ENCODE measurements at places on chromosomes 12 and 14.

DNA sequence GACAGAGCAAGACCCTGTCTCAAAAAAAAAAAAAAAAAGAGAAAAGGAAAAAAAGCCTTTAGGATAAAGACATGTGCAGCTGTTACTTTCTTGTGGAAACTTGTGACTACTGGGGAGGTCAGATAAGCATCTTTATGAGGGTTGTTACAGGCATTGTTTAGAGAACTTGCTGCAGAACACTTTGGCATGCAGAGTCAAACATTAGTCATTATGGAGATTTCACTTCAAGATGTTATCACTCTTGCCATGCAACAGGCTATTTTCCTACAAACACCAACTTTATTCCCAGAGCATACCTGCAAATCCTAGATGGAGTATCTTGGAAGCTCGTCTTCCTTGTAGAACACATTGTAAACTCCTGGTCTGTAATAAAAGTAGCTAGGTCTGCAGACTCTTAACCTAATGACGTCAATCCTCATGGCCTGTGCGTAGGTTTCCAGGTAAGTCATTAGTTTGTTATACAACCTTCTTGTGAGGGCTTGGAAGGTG, 36.3 kb upstream of the WDR89 start:
- no peak for DNase-seq

GRCh38 chr14:99875836-99876235, 82.6 kb downstream of the EML1 start:
- no peak for DNase-seq

DNA sequence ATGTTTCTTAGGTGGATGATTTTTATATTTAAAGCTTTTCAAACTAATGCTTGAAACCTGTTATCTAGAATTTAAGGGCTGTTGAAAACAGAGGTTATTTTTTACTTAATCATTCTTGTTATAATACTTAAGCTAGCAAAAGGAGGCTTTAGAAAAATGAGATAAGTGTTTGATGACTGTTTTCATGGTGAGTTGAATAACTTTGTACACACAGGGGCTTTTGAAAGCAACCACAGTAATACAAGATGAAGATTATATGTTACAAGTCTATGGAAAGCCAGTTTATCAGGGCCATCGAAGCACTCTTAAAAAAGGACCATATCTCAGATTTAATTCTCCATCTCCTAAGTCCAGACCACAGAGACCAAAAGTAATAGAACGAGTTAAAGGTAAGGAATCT, 33.3 kb downstream of the KIAA0586 start:
- DNase-seq: no peak

- no peak for DNase-seq
Measured at GRCh38 chr14:55238019-55238680, 33.1 kb upstream of the FBXO34 start.

GRCh38 chr12:51449580-51450246, 25.1 kb downstream of the SLC4A8 start:
- no peak for DNase-seq

DNA sequence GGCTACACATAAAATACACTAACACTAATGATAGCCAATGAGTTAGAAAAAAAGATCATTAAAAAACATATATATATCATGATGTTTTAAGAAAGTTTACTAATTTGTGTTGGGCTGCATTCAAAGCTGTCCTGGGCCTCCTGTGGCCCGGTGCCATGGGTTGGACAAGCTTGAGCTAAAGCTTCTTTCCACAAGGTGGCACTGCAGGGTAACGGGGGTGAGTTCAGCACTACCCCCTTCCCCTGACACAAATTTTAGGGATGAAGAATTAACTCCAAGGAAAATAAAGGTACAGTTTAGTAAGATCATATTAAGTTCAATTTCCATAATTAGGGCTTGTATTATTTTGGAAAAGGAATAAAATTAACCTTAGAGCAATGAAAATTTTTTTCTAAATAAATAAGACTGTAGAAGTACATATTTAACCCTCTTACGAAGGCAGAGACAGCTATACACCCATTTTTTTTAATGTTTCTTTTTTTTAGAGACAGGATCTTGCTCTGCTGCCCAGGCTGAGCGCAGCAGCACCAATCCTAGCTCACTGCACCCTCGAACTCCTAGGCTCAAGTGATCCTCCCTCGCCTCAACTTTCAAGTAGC, 38.9 kb downstream of the PPP1R13B start:
- DNase-seq: peak; percentile 25

DNA sequence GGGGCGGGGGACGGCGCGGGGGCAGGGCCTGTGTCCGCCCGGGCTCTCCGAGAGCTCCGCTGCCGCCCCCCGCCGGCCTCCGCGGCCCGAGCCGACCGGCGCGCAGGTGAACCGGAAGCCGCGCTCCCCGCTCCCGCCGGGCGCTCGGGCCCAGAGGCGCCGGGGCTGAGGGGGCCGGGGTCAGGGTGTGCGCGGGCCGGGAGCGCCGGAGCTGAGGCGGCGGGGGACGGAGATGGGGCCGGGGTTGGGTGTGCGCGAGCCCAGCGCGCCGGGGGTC, 431 bp downstream of the HIP1R start:
- peak; percentile 61 for DNase-seq

DNA sequence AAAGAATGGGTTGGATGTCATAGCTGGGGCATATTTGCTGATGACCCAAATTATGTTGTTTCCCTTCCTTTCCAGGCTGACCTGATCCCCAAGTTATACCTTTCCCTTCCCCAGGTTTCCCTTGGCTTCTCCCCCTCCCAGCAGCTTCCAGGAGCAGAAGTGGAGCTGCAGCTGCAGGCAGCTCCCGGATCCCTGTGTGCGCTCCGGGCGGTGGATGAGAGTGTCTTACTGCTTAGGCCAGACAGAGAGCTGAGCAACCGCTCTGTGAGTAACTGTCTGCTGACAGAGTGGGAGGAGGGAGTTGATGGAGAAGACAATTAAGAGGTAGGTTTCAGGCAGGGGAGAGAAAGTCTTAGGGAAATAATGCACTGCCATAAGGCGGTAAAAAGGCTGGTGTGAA, 25.0 kb downstream of the A2ML1 start:
- no peak for DNase-seq

DNA sequence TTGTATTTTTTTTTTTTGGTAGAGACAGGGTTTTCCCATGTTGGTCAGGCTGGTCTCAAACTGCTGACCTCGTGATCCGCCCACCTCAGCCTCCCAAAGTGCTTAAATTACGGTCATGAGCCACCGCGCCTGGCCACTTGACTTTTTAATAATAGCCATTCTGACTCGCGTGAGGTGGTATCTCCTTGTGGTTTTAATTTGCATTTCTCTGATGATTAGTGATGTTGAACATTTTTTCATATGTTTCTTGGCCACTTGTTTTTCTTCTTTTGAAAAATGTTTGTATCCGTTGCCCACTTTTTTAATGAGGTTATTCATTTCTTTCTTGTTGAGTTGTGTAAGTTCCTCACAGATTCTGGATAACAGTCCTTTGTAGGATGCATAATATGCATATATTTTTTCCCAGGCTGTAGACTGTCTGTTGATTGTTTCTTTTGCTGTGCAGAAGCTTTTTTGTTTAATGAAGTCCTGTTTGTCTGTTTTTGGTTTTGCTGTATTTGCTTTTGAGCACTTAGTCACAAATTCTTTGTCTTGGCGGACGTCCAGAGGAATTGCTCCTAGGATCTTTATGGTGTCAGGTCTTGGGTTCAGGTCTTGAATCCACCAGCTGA, 10.3 kb upstream of the PGAM5 start:
- no peak for DNase-seq

DNA sequence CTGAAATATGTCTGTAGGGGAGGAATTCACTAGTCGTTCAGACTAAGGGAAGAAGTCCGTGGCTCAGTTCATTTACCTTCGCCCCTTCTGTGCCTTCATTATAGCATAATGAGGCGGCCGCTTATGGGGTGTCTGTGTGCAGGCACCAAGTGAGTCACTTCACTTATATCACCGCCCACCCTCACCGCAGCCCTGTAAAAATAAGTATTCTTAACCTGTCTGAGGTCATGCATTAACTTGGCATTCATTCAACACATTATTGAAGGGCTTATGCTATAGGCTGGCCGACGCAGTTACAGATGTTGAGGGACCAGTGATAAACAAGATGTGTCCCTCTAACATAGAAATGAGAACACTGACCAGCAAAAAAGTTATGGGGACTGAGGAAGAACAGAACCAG, 47.7 kb upstream of the PTCSC3 start:
- DNase-seq: no peak

- DNase-seq: no peak
Measured at GRCh38 chr14:81829447-81829846, 295.8 kb upstream of the SEL1L start.

DNA sequence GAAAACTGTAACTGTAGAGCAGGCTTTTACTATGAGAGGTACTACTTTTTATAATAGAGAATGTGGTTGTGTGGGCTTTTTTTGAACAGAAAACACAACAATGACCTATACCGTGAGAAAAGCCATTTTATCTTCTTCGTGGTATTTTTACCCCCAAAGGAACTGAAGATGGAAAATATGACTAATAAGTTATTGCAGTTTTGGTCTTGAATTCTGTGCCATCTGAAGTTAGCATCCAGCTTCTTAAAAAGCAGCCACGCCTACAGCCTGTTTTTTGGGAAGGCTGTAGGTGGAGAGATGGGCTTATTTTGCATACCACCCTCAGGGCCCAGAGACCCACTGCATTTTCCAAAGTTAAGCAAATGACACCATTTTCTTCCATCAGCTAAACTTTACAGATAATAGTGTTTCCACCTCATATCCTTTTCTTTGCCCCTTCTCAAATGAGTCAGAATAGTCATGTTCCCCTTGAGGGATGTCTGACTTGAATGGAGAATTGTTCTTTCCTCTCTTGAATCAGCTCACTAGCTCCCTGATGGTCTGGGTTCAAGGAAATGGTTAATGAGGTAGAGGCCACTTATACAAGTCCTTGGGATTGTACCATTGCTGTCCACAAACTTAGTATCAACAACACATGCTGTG, 53.0 kb downstream of the TBC1D30 start:
- peak; percentile 15 for DNase-seq

DNA sequence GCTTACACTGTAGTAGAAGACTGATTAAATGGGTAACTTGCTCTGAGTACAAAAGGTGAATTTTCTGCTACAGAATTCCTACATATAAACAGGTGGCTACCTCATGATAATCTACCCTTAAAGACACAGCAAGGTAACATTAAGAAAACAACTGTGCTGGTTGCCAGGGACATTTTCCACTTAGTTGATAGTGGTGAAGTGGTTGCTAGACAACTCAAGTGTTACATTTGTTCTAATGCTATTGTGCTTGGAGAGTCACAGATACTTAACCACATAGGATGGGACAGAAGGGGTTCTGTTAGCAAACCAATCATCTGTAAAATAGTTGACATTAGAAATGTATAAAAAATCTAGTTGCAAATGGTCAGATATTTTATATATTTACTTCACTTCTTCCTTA, 870.3 kb upstream of the SEL1L start:
- no peak for DNase-seq

- no peak for DNase-seq
Measured at GRCh38 chr14:91722386-91722785, 9.5 kb downstream of the CATSPERB start.

DNA sequence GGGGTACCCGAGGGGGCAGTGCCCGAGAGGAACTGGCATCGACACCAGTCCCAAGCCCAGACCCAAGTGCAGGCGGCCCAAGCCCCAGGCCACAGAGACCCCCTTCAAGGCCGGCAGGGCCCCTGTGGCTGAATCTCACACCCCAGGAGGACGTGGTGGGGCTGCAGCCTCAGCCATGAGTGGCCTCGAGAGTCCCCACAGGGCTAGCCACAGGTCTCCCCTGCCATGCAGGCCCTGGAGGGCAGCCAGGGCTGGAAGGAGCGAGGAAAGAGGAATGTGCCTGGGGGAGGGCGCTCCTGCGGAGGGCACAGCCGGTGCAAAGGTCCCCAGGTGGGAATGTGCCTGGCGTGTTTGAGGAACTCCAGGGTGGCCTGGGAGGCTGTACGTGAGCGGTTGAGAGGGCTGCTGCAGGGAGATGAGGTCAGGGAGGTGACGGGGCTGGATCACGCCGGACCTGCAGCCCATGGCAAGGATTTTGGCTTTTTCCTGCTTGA, 86.1 kb downstream of the NCOR2 start:
- no peak for DNase-seq

DNA sequence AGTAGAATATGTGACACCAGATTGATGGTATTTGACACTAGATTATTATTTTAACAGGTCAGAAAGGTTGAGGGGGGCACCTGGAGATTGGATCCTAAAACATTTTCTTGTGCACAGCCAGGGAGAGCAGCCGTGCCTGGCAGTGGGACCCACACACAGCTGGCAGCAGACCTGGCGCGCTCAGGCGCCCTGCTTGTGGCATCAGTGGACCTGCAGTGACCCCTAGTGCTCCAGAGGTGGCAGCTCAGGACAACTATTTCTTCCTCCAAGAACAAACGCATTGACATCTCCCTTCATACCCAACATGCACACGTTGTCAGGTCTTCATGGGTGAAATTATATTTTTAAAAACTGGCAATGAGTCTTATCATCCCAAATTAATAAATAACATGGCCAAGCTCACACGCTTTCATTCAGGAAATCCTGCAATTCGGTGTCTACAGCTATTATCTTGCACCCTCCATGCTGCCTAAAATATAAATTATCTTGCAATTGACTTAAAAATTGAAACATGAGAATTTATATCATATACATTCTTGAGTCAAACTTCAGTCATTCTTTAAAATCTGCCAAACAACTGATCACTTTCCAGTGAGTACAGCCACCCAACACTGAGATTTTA, 7.7 kb upstream of the TMEM132D start:
- DNase-seq: peak; percentile 58

DNA sequence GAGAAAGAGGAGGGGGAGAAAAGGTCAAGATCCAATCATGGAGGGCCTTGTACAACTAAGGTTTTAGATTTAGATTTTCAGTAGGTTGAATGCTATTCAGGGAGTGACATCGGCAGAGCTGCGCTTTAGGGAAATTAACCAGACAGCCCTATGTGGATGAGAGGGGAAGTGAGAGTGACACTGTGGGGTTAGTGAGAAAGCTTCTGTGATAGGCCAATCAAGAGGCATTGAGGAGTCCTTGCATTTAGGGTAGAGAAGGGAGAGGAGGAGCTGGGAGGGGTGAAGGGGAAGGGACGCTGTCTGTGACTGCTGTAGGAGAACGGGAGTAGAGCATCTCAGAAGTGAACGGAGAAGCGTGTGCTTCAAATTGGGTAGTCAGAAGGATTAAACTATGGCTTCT, 3.4 kb downstream of the HSD17B6 start:
- DNase-seq: peak; percentile 53
